ENCODE measurements at places on chromosomes 12 and 14. TPM values are rescaled to one million over a fixed set of nuclear protein-coding genes. Genes with fewer than 3 reads are reported as not detected.

FAM234B gene
- 6.1 TPM for polyA plus RNA-seq

MLH3 gene
- polyA plus RNA-seq, result 14.0 TPM

IPO8 gene
- polyA plus RNA-seq, result 21.2 TPM

CCNT1 gene
- 30.8 TPM for polyA plus RNA-seq

NXPH4 gene
- polyA plus RNA-seq, result 1.0 TPM

GALNT9 gene
- polyA plus RNA-seq, result 0.04 TPM

GLT1D1 gene
- not detected for polyA plus RNA-seq

TAS2R7 gene
- polyA plus RNA-seq, result not detected

ZNF384 gene
- polyA plus RNA-seq, result 39.3 TPM

RNF212B gene
- polyA plus RNA-seq, result not detected

GPR84 gene
- not detected for polyA plus RNA-seq

SLC16A7 gene
- 7.6 TPM for polyA plus RNA-seq

IGFBP6 gene
- 182 TPM for polyA plus RNA-seq

- no peak for DNase-seq
Measured at GRCh38 chr12:4139191-4139590, 134.4 kb upstream of the CCND2 start.

GRCh38 chr12:92393504-92393903 lies 247.9 kb upstream of the BTG1 start:
- no peak for DNase-seq

GRCh38 chr14:69795691-69796090 lies 1.4 kb downstream of the SLC10A1 start:
- no peak for DNase-seq

DNA sequence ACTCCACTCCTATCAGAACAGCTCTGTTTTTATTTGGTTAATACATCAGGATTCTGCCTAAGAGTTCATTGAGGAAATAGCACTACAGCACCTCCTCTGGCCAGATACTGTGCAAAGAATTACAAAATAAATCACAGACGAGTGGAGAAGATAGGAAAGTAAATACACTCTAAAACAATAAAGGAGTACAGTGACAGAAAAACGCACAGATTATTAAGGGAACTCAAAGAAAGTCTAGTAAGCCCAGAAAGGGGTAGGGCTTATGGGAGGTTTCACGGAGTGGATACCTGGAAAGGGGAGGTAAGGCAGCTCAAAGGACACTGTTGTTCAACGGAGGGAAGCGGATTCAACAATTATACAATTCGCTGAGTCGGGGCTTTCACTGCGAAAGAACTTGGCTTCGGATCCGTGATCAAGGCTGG lies 5.5 kb downstream of the OR10AD1 start:
- DNase-seq, result no peak

DNA sequence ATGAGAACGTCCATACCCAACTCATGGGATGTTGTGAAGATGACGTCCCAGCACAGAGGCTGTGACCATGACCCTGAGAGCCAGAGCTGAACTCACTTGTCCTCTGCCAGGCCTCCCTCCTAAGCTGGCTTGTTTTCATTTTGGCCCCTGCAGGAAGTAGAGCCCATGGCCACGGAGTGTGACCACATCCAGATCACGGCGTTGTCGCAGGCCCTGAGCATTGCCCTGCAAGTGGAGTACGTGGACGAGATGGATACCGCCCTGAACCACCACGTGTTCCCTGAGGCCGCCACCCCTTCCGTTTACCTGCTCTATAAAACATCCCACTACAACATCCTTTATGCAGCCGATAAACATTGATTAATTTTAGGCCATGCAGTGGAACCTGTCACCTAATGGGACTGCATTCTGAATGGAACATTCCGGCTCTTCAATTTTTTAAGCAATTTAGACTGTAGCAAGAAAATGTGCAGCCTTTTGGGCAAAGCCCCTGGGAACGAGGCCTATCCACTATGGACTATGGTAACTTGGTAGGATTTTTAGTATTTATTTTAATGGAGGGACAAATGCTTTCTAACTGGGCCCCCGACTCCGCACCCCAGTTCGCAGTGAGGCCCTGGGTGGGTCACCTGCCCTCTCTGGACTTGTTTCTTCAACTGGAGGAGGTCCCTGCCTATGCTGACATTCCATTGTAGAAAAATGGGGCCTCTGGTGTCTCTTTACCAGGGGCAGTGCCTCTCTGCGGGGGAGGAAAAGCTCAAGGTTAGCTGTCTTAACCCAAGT lies 19.6 kb downstream of the OTUB2 start:
- DNase-seq, result no peak

- DNase-seq, result no peak
Measured at GRCh38 chr12:49869816-49870500, 27.1 kb upstream of the BCDIN3D start.

GRCh38 chr12:83656004-83656403 lies 969.3 kb downstream of the TMTC2 start:
- DNase-seq, result no peak

DNA sequence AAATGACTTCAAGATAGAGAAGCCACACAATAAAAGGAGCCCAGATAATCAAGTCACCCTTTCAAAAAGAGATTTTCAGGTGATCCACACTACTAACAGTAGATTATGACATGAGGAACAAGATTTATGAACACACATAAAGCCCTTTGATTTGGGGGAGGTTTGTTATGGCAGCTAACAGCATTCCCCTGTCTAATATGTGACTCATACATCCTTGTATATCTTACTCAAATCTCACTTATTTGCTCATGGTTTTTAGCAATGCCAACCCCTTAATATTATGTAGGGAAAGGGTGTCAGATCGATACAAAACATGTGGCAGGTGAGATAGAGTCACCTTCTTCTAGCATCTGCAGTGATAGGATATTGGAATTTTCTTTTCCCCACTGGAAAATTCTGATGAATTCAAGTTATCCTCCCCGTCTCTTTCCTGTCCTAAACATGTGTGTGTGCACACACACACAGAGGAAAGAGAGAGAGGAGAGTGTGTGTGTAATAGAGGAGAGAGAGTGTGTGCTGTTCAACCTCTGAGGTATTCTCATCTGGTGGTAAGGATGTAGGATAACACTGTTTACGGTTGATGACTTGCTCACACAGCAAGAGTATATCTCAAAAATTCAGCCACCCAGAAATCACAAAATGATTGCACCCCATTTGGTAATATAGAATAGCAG lies 319.9 kb downstream of the KCNC2 start:
- peak; percentile 15 for DNase-seq

GRCh38 chr14:25349269-25349668 lies 299.3 kb upstream of the STXBP6 start:
- DNase-seq, result no peak

DNA sequence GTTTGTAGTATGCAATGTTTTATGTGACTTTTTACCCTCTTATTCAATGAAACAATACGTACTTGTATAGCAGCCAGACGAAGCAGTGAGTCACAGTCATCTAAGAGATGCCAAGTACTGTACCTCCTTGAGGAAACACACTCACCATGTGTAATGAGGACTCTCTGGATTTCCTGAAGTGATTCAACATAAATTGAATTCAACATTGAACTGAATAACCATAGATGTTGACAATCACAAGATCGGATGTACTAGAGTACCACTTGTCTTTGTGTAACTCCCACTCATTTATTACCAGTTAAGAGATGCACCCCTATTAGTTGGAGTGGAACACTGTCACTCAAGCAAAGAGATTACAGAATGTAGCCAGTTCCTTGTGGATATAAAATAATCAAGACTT lies 175.2 kb upstream of the HMGA2 start:
- DNase-seq, result peak; percentile 93

GRCh38 chr12:104604070-104604994 lies 147.6 kb downstream of the CHST11 start:
- DNase-seq, result peak; percentile 81

GRCh38 chr14:95727056-95727700 lies 13.3 kb upstream of the TCL1A start:
- no peak for DNase-seq

- no peak for DNase-seq
Measured at GRCh38 chr12:121804417-121805111, 755 bp downstream of the SETD1B start.

GRCh38 chr12:119630962-119631550 lies 36.9 kb upstream of the PRKAB1 start:
- DNase-seq, result no peak

DNA sequence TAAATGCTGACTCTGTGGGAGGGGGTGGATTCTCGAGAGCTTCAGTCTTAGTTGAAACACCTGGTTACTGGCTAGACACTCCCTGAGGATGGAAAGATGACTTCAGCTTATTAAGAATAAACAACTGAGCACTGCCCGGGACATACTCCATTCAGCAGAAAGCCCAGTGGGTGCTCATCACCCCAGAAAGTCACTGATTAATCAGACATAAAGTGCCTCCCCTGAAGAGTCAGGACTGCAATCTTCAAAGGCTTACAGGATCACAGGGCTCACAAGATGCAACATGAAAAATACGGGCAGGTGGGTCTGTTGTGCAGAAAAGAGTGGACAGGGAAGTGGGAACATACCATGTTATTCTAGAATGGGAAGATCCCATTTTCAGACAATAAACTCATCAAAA lies 207.0 kb downstream of the CALM1 start:
- DNase-seq, result no peak

- no peak for DNase-seq
Measured at GRCh38 chr14:82079553-82079952, 545.9 kb upstream of the SEL1L start.

- DNase-seq, result no peak
Measured at GRCh38 chr12:67424784-67425183, 155.6 kb downstream of the CAND1 start.

GRCh38 chr14:60815371-60815770 lies 80.8 kb downstream of the MNAT1 start:
- no peak for DNase-seq

DNA sequence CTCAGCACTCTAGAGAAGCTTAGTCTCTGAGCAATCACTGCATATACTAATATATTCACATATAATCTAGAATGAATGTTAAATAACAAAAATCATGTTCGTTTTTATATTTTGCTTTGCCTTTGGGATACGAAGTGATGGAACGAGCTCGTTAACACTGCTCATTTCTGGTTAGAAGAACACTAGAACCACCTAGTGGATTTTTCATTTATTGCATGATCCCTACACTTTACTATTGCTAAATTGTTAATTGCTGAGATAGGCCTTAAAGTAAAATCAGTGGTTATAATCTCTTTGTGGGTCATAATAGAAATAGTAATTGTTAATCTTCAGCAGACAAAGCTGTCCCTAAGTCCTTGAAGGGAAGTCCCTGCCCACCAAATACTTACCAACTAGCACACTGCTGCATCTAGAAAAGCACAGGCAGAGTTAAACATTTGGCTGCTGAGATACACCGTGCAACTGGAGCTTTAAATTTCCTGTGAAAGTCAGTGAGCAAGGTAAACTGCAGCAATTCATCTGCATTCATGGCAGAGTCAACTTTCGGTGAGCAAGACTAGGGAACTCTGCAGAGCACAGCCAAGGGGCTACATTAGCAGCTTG lies 353.7 kb downstream of the APAF1 start:
- DNase-seq, result no peak

DNA sequence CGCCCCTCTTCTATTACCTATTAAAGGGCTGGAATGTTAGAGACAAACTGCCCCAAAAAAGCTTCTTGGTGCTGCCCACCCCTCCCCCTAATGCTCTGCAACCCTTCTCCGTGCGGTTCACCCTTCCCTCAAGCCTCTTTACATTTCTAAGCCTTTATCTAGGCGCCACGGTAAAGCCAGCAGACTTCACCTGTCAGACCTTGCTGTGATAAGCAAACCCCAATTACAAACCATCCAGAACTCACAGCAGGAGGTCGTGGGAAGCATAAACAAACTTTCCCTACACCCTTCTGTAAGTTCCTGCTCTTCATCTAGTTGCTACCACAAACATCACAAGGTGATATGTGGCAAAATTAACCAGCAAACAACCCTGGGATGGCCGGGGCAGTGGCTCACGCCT lies 56.8 kb downstream of the MOK start:
- no peak for DNase-seq

- DNase-seq, result no peak
Measured at GRCh38 chr12:49885663-49886461, 17.8 kb downstream of the FAIM2 start.

- no peak for DNase-seq
Measured at GRCh38 chr12:103580026-103580425, 7.0 kb upstream of the STAB2 start.

DNA sequence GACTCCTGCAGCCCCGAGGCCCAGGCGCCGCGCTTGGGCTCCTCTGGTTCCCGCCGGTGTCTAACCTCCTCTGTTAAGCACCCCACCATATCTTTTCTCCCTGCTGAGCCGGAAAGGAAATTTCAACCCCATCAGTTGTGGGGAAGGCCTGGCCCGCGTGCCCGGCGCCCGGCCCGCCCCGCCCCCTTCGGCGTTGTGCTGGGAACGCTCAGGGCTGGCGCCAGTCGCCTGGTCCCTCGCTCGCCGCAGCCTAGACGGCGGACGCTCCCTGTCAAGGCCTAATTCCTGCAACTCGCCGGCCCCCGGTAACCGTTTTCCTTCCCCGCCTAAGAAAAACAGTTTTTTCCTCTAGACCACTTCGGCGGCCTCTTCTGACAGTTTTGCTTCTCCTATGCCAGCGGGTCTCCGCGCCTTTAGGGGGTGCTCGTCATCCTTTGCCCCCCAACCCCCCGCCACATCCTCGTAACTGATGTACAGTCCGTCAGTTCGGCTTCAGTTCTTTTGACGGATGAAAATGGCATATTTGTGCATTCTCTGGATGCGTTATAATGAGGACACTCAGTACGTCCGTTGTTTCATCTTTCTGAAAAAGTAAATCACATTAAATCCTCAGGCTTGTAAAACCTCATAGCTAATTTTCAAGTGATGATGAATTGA lies 506 bp upstream of the NAP1L1 start:
- DNase-seq, result no peak

DNA sequence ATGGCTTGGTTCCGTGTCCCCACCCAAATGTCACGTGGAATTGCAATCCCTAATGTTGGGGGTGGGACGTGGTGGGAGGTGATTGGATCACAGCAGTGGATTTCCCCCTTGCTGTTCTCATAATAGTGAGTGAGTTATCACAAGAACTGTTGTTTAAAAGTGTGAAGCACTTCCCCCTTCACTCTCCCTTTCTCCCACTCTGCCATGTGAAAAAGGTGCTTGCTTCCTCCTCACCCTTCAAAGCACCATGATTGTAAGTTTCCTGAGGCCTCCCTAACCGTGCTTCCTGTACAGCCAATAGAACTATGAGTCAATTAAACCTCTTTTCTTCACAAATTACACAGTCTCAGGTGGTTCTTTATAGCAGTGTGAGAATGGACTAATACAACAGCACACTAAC lies 5.3 kb upstream of the CEP128 start:
- DNase-seq, result no peak
